Panc1 (cell line): ENCODE measurements at places on chromosomes 16 and 17.

DNA sequence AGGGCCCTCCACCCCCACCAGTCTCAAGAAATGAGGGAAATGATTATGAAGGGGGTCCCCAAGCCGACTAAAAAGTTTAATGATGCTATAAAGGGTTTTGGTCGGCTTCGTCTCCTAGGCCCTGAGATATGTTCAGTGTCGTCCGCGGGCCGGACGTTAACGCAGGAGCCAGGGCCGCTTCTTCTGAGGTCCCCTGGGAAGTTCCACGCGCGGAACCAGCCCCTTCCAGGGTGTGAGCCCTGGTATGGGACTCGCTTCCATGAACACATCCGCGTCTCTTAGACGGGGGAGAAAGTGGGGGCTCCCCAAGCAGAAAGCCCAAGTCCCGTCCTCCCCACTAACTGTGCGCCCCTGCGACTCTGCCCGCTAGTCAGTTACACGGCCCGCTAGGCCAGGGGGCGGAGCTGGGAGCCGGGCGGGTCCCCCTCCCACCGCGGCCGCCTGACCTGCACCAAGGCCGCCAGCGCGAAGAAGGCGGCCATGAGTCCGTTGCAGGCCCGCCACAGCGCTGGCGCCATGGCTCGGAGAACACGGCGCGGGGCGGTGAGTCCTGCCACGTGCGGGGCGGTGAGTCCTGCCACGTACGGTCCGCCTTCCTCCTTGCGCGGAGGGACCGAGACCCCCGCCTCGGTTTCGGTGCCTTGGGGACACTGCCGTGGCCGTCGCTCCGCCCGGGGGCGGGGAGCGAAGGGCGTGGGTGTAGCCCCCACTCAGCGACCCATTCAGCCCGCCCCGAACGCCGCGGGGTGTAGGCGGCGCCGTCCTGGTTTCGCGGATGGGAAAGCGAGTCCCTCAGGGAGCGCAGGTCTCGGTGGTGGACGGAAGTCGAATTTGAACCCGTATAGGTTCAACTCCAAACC lies at the start of gene TMEM220:
Gene TMEM220, minus strand, starts transcription at position 690 of the 860 bp plus-strand sequence. Its CDS starts 172 bp downstream, at position 518.
- DNase-seq: no peak

DNA sequence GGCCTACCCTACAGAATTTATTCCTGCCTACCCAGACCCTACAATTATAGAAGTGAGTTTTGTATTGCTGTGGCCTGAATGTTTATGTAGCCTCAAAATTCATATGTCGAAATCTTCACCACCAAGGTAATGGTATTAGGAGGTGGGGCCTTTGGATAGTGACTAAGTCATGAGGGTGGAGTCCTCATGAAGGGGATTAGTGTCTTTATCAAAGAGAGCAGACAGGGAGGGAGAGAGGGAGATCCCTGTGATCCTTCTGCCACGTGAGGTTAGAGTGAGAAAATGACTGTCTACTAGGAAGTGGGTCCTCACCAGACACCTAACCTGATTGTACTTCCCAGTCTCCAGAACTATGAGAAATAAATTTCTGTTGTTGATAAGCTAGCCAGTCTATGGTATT lies 981 bp upstream of the DUXB start:
- no peak for DNase-seq

- DNase-seq: no peak
Measured at GRCh38 chr16:12729448-12729847, 74.2 kb downstream of the CPPED1 start.

GRCh38 chr16:74939688-74940087 lies 45.2 kb downstream of the WDR59 start:
- no peak for DNase-seq

DNA sequence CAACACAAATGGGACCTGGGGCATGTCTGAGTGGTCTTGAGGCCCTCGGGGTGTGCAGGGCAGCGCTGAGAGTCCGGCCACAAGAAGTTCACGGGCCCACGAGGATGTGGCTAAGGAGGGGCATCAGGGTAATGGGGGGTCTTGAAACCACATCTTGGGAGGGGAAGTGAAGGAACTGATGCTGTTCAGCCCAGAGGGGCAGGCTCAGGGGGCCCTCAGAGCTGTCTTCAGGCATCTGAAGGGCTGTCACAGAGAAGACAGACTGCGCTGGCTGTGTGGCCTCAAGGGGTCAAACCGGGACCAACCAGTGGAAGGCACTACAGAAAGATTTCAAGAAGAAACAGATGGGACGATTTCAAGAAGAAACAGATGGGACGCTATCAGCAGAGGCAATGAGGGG lies 45.1 kb downstream of the ZNF423 start:
- no peak for DNase-seq

DNA sequence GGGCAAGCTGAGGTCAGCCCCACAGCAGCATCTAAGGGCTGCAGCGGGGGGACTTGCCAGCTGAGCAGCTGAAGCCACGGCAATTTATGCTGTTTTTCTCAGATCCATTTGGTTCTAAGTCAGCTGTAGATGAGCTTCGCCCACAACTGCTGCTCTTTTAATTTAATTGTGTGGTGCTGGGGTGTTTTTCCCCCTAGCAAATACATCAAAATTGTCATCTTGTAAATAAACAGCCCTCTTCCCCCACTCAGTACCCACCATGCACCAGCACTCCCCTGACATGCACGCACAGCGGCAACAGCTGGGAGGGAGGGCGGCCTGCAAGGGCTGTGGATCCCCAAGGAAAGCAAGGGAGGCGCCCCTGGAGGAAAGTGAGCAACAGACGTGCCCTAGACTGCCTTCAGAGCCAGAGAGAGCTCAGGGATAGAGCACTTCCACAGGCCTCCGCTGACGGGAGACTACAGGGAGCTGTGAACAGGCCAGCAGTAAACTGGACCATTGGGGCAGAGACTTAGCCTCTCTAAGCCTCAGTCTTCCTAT lies 149.5 kb downstream of the TMEM132E start:
- DNase-seq: no peak

GRCh38 chr17:4499431-4500190 lies 930 bp downstream of the SPNS2 start:
- no peak for DNase-seq

- DNase-seq: no peak
Measured at GRCh38 chr17:70166615-70167014, 2.7 kb upstream of the KCNJ2 start.

DNA sequence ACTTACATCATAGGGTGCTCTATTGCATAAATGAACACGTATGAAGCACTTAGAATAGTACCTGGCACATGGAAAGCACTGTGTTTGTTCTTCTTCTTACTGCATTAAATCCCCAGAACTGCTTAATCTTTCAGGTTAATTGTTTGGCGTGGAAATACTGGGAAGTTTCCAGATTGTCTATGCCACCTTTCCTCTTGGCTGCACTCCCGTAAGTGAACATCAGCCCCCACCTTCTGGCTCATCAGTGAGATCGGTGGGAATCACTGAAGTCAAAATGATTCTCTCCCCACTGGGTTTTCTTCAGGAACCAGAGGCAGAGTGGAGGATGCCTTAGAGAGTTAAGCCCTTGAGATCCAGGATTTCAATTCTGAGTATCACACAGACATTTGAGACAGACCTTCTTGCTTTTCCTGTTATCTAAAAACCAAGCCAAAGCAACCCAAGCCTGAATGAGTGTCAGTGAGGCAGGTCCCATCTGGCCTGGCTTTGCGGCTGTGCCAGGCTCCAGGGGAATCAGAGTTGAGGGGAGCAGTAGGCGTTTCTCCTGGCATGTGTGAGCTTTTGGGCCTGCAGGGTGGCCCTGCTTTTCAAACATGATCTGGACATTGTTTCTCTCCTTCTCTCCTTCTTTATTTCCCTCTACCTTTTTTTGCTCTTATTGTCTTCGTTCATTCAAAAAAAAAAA lies 59.1 kb downstream of the OTOA start:
- DNase-seq: no peak

GRCh38 chr16:11320170-11320569 lies 25.1 kb upstream of the RMI2 start:
- DNase-seq: no peak

DNA sequence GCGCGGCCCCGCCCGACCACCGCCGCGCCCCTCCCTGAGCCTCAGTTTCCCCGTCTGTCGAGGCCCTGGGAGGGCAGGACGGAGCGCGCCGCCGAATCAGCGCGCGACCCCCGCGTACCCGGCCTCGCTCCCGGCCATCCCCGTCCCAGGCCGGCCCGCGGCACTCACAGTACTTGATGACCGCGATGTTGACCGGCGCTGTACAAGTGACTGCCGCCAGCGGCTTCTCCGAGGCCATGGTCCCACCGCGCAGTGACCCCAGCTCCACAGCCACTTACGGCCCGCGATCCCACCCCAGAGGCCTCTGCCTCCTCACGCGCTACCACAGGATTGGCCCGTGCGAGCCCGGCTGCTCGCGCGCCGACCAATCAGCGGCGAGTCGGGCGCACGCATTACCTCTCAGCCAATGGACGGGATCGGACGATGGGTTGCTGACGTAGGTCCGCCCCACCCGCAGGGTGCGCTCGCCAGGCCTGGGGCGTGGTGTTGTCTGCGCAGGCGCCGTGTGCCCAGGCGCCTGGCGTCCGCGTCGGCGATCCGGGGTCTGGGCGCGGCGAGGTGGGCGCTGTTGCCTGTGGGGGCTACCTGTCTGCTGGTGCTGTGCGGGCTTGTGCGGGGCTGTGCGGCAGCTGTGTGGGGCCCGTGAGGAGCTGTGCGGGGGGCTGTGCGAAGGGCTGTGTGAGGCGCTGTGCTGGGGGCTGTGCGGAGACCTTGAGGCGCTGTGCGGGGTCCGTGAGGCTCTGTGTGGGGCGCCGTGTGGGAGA lies at the start of gene MVD:
Gene MVD, minus strand, starts transcription at position 249 of the 764 bp plus-strand sequence. Its CDS starts 11 bp downstream, at position 238.
- peak; percentile 61 for DNase-seq

- no peak for DNase-seq
Measured at GRCh38 chr16:71626858-71627213, 852 bp downstream of the MARVELD3 start.
